ENCODE measurements at places on chromosomes 7 and 10. TPM values are rescaled to one million over a fixed set of nuclear protein-coding genes. Genes with fewer than 3 reads are reported as not detected.

TEX47 gene
- not detected for polyA plus RNA-seq

TRIM56 gene
- polyA plus RNA-seq, result 23.2 TPM

SLIT1 gene
- polyA plus RNA-seq, result 8.3 TPM

CHAT gene
- polyA plus RNA-seq, result not detected

RHOBTB1 gene
- 74.7 TPM for polyA plus RNA-seq

KCP gene
- 34.5 TPM for polyA plus RNA-seq

PON3 gene
- 1.7 TPM for polyA plus RNA-seq

Measured in renal pelvis (tissue), 12 donors.